ENCODE measurements at places on chromosomes 16 and 17.

GRCh38 chr17:28372203-28372944 lies 880 bp downstream of the SARM1 start:
- DNase-seq: no peak

DNA sequence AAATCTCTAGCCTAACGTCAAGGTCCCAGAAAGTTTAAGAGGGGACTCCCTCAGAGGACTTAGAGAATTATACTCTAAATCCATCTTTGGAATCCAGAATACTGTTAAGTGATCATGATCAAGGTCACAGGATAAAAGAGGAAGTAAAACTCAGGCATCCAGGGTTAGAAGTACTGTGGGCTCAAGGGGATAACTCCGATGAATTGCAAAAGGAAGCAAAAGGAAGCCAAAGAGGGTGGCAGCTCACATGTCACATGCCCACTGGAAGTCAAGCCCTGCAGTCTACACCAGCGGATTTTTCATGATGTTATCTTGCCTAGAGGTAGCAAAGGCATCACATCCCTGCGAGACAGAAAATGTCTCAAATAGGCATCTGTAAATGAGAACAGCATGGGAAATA lies 3.8 kb downstream of the ZNF821 start:
- no peak for DNase-seq

DNA sequence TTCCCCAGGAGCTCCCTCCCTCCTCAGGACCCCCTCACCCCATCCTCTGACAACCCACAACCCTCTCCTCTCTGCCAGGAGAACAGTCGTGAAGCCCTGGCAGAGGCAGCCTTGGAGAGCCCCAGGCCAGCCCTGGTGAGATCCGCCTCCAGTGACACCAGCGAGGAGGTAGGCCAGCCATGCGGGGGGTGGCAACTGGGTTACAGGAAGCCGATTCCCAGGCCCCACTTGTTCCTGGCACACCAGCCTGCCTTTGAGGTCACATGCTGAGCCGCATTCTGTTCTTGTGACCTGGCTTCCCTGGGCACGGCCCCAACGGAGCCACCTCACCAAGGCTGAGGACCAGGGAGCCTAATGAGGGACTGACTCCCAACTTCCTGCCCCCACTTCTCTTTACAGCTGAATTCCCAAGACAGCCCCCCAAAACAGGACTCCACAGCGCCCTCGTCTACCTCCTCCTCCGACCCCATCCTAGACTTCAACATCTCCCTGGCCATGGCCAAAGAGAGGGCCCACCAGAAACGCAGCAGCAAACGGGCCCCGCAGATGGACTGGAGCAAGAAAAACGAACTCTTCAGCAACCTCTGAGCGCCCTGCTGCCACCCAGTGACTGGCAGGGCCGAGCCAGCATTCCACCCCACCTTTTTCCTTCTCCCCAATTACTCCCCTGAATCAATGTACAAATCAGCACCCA lies 7.9 kb downstream of the NAT9 start:
- no peak for DNase-seq

DNA sequence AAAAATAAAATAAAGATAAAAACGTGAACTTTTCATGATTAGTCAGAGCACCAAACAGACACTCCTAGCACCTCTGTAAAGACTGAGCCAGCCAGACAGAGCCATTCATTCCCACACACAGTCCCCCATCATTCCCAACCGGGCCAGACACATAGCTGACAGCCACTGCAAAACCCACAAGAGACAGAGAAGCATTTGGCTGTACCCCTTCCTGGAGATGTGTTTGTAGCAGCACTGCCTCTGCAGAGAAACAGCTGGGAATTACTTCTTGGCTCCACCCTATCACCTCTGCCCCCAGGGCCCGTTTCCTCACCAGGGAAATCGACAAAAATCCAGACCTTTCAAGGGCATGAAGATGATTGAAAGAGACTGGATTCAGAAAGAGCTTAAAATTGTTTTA lies 46.4 kb downstream of the MYH11 start:
- DNase-seq: no peak

DNA sequence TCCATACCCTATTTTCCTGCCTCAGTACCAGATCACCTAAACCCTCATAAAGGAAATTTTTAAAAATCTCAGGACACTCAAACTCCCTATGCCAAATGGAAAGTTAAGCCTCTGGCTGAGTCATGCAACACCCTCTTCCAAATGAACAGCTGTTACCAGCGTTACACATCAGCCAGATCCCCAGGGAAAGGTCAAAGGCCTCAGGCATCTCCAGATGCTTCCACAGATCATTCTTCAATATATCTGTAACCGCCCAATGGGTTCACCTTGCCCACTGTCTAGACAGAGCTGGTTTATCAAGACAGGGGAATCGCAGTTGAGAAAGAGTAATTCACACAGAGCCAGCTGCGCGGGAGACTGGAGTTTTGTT lies 29.1 kb upstream of the SHCBP1 start:
- no peak for DNase-seq

- no peak for DNase-seq
These were observed 40.9 kb downstream of the RAP1GAP2 start for GRCh38 chr17:2837147-2837561.

DNA sequence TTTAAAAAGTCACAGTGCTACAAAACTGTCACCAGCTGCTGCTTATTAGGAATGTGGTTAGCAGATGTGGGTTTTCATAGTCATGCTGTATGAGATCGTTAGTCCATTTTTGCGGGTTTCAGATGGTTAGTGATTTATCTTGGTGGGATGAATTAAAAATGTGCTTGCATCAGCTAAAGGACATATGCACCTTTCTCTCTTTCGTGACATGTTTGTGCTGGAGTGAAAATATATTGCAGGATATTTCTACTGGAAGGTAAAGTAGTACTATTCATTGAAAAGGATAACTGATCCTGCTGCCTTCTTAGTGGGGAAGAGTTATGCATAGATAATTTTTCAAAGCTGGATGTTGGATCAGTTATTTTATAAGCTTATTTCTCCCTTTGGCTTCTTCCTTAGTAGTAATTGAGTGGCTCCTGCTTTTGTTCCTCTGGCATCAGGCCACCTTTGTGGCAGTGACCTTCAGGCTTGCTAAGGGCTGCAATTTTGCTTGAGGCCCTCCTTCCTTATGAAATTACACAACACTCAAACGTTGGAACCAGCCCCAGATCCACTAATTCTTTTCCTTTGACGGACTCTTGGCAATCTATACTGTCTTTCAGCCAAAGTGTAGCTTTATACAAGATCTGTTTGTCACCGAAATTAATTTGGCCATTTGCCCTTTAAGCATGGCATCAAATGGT lies 7.5 kb upstream of the SNTB2 start:
- no peak for DNase-seq

DNA sequence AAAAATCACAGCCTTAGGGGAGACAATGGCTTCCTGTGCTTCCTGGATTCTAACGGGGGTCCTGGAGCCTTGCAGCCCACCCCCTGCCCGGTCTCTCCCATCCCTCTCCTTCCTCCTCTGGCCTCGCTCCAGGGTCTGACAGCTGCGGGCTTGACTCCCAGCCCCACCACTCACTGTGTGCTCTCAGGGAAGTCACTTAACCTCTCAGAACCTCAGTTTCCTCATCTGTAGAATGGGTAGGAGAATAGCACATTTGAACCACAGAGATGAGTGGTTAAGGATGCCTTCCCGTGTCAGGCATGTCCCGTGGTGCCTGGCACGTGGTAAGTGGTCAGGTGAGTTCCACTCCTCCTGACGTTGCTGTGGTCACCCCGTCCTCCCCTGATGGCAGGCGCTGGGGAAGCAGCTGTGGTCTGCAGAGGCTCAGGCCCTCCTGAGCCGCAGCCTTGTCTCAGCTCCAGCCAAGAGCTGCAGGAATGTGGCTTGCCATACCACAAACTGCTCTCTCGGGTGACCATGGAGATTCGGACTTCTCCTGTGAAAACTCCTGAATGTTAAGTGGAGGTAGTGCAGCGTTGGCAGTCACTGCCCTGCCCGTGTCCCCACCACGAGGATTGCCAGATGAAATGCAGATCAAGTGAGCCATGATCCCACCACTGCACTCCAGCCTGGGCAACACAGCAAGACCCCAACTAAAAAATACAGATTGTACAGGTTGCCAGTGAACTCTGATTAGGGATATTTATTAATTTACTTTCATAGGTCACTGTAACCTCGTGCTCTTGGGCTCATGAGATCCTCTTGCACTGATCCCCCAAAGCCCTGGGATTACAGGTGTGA lies 85.7 kb downstream of the NT5M start:
- DNase-seq: no peak

- DNase-seq: no peak
These were observed 41.8 kb downstream of the CDH3 start for GRCh38 chr16:68686905-68687304.

DNA sequence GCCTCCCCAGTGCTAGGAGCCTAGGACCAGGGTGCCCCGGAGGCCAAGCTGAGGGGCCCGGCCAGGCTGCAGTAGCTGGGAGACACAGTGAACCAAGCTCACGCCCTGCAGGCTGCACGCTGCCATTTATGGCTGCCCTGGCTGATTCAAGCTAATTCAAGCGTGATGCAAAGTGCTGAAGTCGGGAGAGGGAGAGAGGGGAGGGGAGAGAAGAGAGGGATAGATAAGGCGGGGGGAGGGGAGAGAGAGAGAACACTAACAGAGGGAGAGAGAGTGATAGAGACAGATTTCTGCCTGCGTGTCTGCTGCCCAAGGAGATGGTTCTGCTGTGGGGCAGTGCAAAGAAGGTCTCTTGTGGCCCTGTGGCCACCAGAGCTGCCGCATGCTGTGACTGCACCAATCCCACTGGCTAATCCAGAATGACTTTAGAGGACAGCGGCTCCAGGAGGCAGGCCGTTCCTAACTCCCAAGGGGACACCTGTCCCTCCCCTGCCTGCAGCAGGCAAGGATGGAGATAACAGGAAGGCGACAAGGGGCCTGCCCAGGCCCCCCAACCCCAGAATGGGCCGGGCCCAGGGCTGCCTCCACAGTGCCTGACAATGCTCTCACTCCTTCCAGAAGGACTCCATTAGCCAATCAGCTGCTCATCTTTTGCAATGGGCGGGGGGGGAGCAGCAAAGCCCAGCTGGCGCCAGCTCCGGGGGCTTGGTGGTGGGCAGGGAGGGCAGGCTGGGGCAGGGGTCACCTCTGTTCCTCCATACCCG lies 12.9 kb downstream of the MXRA7 start:
- no peak for DNase-seq

GRCh38 chr17:77363821-77364361 lies 223.1 kb downstream of the SEC14L1 start:
- no peak for DNase-seq

- no peak for DNase-seq
These were observed 258.6 kb downstream of the SNX29 start for GRCh38 chr16:12235110-12235509.
